Stimulated activated CD8-positive, alpha-beta memory T cell treated with anti-CD3 and anti-CD28 coated beads, Interleukin-15, amount 100 ng/mL, for 24 hours (primary cell): ENCODE measurements at places on chromosomes 1 and 21.

- DNase-seq: no peak
These were observed 6.2 kb downstream of the SLC2A1 start for GRCh38 chr1:42952303-42953001.

DNA sequence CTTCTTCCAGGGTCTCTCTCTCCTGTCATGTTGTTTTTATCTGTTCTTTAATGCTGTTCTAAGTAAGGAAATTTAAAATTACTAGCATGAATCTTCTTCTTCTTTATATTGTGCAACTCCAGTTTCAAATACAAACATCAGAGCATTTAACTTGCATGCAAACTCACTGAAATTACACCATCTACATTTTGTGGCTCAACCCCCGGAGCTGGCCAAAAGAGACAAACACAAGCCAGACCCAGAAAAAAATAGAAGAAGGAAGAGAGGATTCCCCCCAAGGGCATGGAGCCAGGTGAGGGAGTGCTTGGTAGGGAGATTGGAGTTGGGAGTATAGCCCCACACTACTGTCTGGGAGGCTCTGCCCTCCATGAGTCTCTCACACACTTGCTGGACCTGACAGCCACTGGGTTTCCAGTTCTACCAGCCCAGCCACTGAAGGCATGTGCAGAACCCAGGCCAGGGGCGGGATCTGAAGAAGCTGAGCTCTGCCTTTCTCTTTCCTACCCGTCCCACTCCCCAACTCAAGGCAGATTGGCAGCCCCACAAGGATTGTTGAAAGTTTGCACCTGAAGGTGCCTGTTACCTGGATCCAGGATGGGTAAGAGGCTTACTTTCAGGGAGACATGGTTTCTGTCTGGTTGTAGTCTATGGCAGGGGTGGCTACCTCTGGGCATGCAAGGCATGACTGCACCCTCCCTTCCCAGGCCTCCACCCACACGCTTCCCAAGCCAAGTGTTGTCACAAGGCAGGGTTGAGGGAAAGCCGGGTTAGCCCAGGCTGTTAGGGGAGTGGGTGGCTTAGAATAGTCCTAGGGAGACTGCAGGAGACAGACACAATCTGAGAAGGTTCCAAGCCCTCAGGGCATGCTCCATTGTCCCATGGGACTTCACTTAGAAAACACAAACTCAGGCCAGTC, 297.2 kb downstream of the TGFB2 start:
- no peak for DNase-seq

- DNase-seq: no peak
These were observed 28.3 kb downstream of the ALPL start for GRCh38 chr1:21537511-21537931.

- DNase-seq: no peak
These were observed 1.7 kb downstream of the TRPM2 start for GRCh38 chr21:44354775-44355771.

- DNase-seq: no peak
These were observed 8.8 kb upstream of the CAPN8 start for GRCh38 chr1:223674119-223674890.

DNA sequence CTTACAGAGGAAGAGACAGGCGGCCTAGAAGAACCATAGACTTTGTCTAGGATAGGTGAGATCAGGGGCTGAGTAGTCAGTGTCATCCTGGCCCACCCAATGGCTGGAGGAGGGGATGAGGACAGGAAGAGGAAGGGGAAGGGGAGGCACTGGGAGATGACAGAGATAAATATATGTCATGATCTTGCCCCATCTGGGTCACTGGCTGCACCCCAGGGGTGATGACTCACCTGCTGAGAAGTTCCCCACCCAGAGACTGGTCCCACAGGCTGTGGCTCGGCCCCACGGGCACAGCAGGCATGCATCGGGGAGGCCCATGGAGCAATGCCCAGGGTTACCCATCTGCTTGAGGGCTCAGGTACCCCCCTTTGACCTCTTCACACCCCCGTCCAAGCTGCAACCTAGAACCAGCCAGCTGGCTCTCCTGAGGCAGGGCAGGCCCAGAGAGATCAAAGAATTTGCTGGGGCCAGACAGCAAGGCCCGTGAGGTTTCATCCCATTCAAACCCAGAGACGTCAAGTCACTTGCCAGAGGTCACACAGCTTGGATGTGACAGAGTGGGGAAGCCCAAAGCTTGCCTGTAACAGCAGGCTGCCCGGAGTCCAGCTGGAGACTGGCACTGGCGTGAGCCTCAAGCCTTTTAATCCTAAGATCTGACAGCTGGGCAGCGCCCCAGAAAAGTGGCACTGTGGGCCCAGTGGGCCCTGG, 34.7 kb upstream of the CASZ1 start:
- no peak for DNase-seq
